Left cardiac atrium (tissue), 4 donors: ENCODE measurements at places on chromosomes 7 and 10. TPM values are rescaled to one million over a fixed set of nuclear protein-coding genes. Genes with fewer than 3 reads are reported as not detected.

- DNase-seq = no peak
Measured at GRCh38 chr10:50044941-50045664, 22.7 kb upstream of the WASHC2A start.

DNA sequence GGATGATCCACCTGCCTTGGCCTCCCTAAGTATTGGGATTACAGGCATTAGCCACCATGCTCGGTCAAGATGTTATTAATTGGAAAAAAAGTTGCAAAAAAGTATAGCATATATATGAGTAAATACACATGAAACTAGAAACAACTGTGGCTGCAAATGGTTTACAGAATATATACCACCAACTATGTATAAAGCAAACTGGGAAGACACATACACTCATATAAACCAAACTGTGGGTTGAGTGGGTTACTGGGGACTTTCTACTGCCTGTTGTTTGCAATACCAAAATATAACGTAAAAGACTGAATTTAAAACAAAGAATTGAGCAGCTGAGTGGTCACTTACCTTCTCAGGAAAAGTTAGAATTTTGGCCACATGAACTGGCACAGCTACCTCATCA is 8.1 kb downstream of the POLR3A start:
- no peak for DNase-seq

- DNase-seq = peak; percentile 78
Measured at GRCh38 chr10:96587264-96588059, 650 bp upstream of the TM9SF3 start.

Gene PRLHR
- total RNA-seq = not detected

Gene PIK3CG
- 2.4 TPM for total RNA-seq
